ENCODE measurements at places on chromosomes 1 and 21.

DNA sequence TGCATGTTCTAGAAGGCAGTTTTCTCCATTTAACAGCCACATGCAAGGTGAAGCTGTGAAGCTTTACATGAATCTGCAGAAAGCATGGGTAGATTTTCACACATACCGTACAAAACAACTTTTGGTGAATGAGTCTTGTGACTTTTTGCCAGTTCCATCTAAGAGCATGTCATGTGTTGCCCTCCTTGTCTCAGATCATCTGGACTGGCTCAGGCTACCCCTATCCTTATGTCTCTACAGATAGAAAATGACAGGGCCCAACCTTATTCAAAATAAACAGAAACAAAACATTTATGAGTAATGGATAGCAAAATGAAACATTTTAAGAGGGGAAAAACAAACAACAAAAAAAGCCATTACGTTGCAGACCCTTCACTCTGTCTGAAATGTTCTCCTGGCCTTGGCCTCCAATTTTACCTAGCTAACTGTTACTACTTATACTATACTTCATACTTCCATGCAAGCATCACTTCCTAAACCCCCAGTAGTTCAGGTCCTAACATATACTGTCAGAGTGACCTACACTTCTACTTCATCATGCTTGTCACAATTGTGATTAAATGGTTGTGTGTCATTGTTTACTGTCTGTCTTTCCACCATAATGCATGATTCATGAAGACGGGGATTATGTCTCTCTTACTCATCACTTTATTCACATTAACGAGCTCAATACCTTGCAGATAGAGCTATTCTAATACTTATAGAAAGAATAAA lies 39.0 kb downstream of the LRRC8C start:
- DNase-seq = no peak

DNA sequence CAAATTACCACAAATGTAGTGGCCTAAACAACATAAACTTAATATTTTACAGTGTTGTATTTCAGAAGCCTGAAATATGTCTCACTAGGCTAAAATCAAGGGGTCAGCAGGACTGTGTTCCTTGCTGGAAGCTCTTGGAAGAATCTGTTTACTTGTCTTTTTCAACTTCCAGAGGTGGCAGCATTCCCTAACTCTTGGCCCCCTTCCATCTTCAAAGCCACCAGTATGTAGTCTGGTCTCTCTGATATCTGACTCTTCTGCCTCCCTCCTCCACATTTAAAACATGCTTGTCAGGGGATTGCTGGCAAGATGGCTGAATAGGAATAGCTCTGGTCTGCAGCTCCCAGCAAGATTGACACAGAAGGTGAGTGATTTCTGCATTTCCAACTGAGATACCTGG lies 567.5 kb downstream of the PLA2G4A start:
- no peak for DNase-seq

DNA sequence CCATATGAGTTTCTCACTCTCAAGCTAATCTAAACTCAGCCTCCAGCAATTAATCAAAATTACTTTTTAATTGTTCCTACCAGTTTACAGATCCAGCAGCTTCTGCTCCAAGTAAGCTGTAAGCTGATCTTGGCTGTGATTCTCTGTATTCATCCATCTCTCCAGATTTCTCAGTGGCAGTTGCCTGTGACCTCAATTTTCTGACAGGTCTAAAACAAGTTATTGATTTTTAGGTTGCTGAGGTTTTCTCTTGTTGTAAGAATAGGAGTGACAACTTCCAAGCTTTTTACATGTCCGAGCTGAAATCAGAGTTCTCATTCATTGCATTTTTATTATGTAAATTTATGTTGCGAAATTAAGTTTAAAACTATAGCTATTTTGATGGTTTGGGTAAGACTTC lies 1044.4 kb downstream of the PLA2G4A start:
- DNase-seq = no peak

GRCh38 chr1:245444147-245444828 lies 289.5 kb downstream of the KIF26B start:
- DNase-seq = no peak

- peak; percentile 59 for DNase-seq
Observed at GRCh38 chr1:37940299-37940947, 6.4 kb downstream of the INPP5B start.

GRCh38 chr1:182595641-182596240 lies 6.7 kb upstream of the RNASEL start:
- peak; percentile 86 for DNase-seq

- DNase-seq = no peak
Observed at GRCh38 chr21:46051821-46052675, 45.9 kb upstream of the COL6A2 start.

DNA sequence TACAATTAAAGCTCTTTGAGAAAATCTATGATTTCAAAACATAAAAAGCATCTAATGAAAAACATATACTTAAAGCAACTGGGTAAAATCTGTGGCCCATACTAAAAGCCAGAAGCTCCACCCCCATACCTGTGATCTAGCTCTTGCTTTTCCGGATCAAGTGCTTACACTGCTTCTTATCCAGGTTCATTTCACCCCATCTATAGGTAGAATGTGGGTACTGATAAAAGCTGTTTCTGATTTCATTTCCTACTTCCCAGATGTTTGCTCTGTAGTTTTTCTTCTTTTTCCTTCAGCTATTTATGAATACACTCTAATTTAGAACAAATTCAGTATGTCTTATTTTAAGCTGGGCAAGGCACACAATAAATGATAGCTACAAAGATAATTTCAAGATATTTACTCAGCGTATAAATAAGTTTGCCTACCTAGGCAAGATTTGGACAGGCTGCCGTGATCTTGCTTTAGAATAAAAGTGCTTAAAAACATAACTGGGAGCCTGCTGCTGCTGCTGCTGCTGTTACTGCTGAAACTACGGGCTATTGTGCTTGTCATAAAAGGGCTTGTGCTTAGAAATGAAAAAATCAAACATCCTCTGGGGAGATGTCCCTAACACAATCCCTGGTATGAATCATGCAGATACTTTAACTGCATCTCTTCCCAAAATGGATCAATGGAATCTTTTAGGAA lies 2.1 kb downstream of the SIPA1L2 start:
- DNase-seq = no peak

- DNase-seq = no peak
Observed at GRCh38 chr1:114901814-114902213, 47.2 kb downstream of the SYCP1 start.

DNA sequence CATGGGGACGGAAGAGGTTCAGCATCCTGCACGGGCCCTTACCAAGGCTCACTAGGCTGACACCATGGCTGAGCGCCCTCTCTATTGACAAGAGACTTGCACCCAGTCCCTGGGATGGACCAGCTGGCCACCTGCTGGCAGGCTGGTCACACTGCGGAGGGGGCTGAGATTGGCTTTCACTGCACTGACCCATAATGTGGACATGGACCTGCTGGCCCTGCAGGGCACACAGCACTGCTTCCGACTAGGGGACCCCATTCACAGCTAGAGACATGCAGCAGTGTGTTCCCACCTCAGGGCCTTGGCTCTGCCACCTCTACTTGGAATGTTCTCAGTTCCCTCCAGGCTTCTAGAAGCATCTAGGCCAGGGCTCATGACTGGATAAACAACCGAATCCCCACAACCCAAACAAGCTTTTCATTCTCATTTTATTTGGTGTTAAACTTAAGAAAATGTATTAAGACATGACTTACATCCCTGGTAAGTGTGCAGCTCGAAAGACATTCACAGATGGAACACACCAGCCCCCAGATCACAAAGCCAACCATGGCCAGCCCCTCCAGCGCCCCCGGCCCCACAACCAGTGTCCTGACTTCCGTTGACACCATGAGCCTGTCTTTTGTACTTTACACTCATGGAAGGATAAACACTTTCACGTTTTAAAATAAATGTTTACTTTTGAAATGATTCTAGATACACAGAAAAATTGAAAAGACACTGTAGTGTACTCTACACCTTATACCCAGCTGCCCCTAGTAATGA lies 9.3 kb upstream of the SRARP start:
- peak; percentile 65 for DNase-seq

DNA sequence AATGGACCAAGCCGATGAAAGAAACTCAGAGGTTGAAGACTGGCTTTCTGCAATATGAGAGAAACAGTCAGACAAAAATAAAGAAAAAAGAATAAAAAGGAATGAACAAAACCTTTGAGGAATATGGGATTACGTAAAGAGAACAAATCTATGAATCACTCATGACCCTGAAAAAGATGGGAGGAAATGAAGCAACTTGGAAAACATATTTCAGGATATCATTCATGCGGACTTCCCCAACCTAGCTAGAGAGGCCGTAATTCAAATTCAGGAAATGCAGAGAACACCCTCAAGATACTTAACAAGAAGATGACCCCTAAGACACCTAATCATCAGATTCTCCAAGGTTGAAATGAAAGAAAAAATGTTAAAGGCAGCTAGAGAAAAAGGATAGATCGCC lies 705.3 kb upstream of the CHRM3 start:
- DNase-seq = no peak

DNA sequence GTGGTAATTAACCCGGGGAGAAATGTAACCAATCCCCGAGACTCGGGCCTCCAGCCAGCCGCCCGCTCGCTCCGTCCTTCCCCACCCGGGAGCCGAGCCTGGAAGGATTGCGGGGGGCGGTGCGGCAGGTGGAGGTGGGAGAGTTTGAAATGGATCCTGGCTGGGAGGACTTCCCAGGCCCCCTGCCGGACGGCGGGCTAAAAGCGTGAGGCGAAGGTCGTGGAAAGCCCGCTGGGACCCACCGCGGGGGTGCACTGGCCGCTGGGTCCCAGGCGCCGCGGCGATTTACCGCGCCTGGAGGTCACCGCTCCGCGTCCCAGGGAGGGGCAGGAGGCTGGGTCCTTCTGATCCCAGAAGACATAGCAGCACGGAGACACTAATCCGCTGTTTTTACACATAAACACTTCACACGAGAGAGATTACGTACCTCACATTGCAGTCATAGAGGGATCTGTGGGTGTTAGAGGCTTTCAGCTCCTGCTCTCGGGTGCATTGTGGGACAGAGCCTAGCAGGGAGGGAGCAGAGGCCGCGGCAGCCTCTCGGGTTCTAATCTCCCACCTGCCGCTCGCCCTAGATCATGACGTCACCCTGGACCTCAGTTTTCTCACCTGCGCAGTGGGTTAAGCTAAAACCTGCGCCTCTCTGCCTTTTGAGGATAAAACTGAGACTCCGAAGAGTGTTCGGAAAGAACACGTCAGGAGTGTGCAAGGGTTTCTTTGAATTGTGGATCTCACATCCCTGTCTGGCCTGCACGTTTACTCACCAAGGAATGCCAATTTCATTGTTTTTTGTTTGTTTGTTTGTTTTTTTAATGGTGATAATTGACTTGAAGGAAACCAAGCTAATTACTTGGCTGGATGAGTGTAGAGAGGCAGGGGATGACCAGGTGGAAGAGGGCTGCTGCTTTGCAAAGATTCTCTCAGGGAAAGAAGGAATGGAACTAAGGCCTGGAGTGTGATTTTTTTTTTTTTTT lies 17.1 kb upstream of the TMEM9 start:
- DNase-seq = peak; percentile 57

- DNase-seq = no peak
Observed at GRCh38 chr1:111407301-111407700, 20.2 kb downstream of the OVGP1 start.

- DNase-seq = no peak
Observed at GRCh38 chr1:160451119-160451858, 50.9 kb downstream of the VANGL2 start.

GRCh38 chr1:244751271-244751895 lies 84.1 kb upstream of the COX20 start:
- no peak for DNase-seq

- DNase-seq = no peak
Observed at GRCh38 chr1:206102292-206102936, 14.8 kb downstream of the AVPR1B start.

- DNase-seq = no peak
Observed at GRCh38 chr1:242854466-242854865, 330.0 kb upstream of the PLD5 start.

DNA sequence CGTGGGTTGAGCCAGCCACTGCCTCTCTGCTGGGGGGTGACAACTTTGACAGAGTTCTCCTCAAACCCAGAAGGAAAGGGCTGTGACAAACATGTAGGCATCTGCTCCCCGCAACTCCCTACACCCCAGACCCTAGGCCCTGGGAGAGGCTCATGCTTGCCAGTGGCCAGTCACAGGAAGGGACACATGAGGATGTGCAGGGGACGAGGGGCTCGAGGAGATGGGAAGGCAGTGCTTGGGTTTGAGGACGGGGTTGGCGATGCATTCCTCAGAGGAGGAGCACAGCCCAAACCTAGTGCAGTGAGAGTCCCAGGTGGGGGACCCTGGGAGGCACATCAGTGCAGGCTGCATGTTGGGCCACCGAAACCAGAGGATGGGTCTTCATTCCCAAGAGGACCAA lies 62.1 kb downstream of the STUM start:
- DNase-seq = no peak

- DNase-seq = no peak
Observed at GRCh38 chr1:200260597-200261335, 149.1 kb downstream of the ZNF281 start.

GRCh38 chr1:18387307-18387706 lies 93.4 kb upstream of the KLHDC7A start:
- no peak for DNase-seq

- DNase-seq = no peak
Observed at GRCh38 chr1:171590022-171590421, 32.0 kb upstream of the MYOCOS start.

DNA sequence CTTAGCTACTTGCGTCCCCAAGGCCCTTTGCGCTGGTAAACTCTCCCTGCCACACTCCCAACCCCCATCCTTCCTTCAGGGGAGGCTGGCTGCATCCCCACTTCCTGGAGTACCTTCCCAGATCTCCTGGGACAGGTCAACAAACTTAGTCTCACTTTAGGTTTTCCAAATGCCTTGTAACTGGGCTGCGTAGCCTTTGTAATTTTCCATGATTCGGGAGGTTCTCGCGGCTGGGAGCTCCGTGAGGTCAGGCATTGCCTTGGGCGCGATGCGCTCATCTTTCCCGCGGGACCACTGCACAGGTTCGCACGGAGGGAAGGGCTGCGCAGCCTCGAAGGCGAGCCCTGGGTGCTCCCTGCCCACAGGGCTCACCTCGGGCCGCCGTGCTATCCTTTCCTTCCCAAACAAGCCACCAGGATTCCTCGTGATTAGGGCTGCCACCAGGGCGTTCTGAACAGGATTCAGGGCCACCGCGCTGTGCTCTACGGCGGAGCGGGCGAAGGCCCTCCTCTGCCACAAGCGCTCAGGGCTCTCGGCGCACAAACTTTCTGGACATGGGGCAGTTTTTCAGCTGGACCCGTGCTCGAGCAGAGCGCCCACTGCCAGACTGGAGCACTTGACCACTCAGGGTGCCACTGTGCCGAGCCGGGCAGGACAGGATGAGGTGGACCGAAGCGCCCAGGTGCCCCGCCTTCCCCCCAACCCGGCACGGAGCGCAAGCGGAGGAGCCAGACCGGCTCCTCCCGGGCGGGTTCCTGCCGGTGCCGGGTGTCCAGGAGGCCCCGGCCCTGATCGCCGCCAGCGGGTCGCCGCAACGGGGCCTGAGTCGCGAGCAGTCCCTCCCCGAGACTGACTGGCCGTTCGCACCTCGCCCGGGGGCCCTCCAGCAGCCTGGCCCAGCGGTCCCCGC lies 1.1 kb downstream of the TMPRSS2 start:
- peak; percentile 64 for DNase-seq

- DNase-seq = peak; percentile 51
Observed at GRCh38 chr1:2236695-2237677, 8.9 kb downstream of the SKI start.

All from mucosa of descending colon (tissue), 3 donors.